ENCODE measurements at places on chromosomes 6 and 20. TPM values are rescaled to one million over a fixed set of nuclear protein-coding genes. Genes with fewer than 3 reads are reported as not detected.

The TOP1 gene
- total RNA-seq, result 80.9 TPM

The TCP11 gene
- not detected for total RNA-seq

The SUPT3H gene
- total RNA-seq, result 9.5 TPM

The BTNL2 gene
- not detected for total RNA-seq

The NKX2-2 gene
- total RNA-seq, result not detected

The PDSS2 gene
- total RNA-seq, result 13.1 TPM

The TM9SF4 gene
- 37.4 TPM for total RNA-seq

The CARMIL1 gene
- total RNA-seq, result 2.1 TPM

The KCNK16 gene
- total RNA-seq, result not detected

The RUNX2 gene
- total RNA-seq, result 39.3 TPM

The PPDPF gene
- total RNA-seq, result 167 TPM

The SNX3 gene
- total RNA-seq, result 80.2 TPM

The PMEPA1 gene
- 0.25 TPM for total RNA-seq

The SOX18 gene
- 0.75 TPM for total RNA-seq

The COX4I2 gene
- total RNA-seq, result not detected

The PLA2G7 gene
- total RNA-seq, result not detected

The ACTL10 gene
- total RNA-seq, result 2.9 TPM

The SLPI gene
- total RNA-seq, result not detected

The MYCT1 gene
- total RNA-seq, result not detected

The FIG4 gene
- total RNA-seq, result 9.1 TPM

The SEL1L2 gene
- not detected for total RNA-seq

The HLA-DRB5 gene
- 43.3 TPM for total RNA-seq

The MEI4 gene
- total RNA-seq, result not detected

The PIGT gene
- 70.6 TPM for total RNA-seq

The VNN1 gene
- not detected for total RNA-seq

The KCNB1 gene
- 0.02 TPM for total RNA-seq

The NRN1 gene
- 0.86 TPM for total RNA-seq

The RIMS4 gene
- total RNA-seq, result not detected

The MYB gene
- 77.9 TPM for total RNA-seq

The RIPPLY2 gene
- not detected for total RNA-seq

The EYA2 gene
- total RNA-seq, result not detected

The PRR18 gene
- not detected for total RNA-seq

Measured in T-helper 2 cell treated with Interferon-gamma antibody and Interleukin-4, amounts not matched to agents 100 ng/mL and 5 ng/mL, for 36 hours (primary cell).